ENCODE measurements at places on chromosomes 1 and 21.

DNA sequence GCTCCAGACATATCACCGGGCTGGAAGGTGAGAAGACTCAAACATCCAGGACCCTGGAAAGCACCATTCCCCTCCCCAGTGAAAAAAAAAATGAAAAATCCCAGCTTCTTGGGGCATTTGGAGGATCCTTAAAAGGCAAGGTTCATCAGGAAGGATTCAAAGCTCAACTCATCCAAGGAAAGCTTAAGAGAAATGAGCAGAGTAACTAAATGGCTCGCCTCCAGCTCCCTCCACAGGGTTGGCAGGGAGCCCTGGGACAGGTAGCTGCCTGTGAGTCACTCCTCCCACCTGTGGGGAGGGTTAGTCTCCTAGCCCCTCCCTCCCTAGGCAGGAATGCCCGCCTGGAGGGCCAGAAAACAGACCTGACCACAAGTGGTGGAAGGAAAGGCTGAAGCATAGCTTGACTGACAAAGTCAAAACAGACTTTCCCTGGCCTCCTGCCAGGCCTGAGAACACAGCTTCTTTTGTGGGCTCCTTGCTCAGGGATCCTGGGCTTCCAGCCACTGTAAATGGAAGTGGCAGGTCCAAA, 712 bp upstream of the LAMB3 start:
- peak; percentile 49 for DNase-seq

GRCh38 chr21:29250636-29251035, 48.1 kb upstream of the BACH1 start:
- no peak for DNase-seq

GRCh38 chr1:91744953-91745639, 140.9 kb downstream of the TGFBR3 start:
- no peak for DNase-seq

DNA sequence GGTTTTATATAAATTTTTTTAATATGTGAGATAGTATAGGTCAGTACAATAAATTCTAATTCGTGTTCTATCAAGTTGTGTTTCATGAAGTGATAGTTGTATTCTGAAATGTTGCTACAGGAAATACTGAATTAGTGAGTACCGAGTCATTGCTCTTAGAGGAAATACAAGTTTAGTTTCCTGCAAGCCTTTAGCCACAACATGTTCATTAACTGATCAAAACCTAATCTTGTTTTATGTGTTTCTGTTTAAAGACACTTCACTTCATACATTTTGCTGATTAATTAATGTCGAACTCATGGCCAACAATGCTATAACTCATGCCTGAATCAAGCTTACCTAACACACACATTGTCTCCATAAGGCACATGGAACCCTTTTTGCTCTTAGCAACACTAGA, 43.6 kb downstream of the LRRC7 start:
- no peak for DNase-seq

GRCh38 chr1:47439819-47440598, 2.2 kb downstream of the FOXD2 start:
- no peak for DNase-seq

DNA sequence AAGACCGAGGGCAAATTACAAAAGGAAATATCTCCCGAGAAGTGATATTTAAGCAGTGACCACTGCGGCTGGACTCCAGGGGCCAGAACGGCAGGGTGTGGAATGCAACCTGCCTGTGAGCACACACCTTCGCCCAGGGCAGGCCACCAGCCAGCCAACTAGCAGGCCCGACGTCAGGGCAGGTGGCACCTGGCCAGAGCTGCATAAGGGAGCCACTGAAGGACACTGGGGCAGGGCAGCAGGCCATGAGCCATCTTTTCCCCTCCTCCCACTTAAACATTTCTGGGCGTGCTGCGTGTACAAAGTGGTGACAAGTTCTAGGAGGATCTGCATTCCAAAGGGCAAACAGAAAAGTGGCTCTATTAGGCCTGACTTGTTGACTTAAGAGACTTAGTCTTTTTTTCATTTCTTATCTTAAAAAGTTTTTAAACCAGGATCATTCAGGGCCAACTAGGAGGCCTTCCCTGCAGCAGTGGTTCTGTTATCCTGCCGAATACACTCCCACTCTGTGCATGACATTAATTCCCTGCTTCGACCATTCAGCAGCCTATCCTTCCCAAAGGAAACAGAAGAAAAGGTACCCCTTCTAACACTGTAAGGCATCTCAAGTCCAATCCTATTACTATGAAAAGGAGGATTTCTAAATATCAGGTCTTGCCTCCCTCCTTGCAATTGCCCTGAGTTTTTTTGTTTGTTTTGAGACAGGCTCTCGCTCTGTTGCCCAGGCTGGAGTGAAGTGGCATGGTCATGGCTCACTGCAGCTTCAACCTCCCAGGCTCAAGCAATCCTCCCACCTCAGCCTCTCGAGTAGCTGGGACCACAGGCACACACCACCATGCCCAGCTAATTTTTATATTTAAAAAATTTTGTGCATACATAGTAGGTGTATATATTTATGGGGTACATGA, 96.3 kb downstream of the BCAR3 start:
- no peak for DNase-seq

DNA sequence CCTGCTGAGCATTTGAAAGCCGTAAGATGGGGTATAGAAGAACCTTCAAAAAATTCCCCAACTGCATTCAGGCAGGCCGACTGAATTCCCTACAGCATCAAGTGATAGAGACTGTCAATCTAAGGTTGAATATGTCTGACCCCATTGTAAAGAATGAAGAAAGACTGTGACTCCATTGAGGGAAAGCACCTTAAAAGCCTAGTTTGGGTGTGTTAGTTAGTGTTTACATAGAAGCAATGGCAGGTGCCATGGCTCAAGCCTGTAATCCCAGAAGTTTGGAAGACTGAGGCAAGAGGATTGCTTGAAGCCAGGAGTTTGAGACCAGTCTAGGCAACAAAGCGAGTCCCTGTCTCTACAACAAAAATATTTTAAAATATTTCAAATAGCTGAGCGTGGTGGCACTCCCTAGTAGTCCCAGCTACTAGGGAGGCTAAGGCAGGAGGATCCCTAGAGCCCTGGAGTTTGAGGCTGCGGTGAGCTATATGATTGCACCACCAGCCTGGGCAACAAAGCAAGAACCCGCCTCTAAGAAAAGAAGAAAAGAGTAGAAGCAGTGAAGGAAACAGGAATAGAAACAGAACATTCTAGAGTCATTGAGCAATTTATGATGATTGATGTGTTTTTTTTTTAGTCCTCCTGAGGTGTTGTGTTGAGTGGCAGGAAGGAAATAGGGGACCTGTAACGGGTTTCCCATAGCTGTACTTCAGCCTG, 15.4 kb downstream of the POLR3GL start:
- DNase-seq = no peak

DNA sequence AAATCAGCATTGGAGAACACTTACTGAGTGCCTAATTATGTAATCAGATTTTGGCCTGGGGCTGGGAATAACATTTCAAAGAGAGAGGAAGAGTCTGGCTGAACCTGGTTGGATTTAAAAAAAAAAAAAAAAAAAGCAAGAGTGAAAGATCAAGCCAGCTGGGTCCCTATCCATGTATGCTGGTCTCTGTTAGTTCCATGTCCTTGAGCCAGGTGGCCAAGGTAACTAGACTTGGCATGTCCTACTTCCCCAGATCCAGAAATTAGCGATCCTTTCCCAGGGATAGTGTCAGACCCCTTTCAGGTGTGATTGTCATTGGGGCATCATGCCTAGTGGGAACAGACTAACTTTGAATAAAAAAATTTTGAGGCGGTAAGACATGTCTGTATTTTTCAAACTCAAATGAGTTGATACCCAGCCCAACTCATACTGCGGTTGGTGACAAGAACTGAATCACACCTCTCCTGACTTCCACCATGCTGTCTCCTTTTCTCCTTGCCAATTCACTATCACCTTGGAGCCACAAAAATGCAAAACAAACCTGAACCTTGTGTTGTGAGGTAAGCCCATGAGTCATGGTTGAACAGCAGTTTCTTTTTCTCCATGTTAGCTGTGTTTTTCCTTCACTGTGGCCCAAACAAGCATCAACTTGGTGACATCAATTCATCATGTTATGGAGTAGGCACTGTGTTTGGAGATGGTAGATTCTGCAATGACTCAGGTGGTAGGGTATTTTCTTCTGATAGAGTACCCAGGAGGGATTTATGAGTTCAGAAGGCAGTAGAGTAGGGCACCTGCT, 24.5 kb upstream of the PPP2R5A start:
- DNase-seq = no peak

DNA sequence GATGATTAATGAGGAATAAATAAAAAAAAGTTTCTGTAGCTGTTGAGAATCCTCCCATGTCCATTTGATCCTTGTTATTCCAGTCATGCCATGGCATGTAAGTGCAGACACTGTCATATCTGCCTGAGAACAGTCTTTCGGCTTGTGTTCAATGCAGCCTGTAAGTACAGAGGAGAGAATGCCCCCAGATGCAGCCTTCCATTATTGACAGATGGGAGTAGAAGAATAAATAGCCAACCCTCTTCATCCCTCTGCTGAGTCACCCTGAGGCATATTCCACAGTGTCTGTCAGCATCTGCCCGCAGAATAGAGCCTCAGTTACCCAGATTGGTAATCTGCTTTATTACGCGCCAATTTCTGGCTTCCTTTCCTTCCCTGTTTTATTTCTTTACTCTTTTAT, 139.4 kb downstream of the LRRC7 start:
- no peak for DNase-seq

DNA sequence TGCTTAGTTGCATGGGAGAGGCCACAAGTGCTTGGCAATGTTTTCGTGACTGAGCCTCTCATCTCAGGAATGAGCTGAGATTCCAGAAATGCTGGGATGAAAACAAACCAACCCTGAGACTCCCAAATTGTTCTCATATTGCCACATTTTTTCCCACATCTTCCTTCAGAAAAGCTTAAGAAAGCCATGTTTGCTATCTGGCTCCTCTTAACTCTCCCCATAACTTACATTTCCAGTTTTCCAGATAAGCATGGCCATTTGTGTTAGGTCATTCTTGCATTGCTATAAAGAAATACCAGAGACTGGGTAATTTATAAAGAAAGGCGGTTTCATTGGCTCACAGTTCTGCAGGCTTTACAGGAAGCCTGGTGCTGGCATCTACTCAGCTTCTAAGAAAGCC, 17.2 kb downstream of the DSCAM start:
- no peak for DNase-seq

DNA sequence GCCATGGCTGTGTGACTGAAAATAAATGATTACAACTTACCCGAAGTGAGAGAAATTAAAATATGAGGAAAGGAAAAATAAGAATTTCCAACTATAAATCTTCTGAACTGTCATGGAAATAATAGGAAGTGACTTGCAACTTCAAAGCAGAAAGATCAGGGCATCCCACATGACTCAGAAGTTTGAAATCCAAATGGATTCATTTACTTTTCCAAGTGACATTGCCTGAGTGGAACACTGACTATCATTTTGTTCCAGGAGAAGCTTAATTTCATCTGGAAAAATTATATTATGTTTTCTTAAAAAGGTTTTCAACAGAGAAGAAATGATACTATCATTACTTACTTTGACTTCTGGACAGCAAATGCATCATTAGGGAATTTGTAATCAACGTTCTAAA, 110.8 kb downstream of the GREM2 start:
- no peak for DNase-seq

- no peak for DNase-seq
Measured at GRCh38 chr21:41431788-41432548, 5.9 kb downstream of the MX1 start.

- DNase-seq = no peak
Measured at GRCh38 chr1:205615789-205616188, 16.0 kb downstream of the ELK4 start.

DNA sequence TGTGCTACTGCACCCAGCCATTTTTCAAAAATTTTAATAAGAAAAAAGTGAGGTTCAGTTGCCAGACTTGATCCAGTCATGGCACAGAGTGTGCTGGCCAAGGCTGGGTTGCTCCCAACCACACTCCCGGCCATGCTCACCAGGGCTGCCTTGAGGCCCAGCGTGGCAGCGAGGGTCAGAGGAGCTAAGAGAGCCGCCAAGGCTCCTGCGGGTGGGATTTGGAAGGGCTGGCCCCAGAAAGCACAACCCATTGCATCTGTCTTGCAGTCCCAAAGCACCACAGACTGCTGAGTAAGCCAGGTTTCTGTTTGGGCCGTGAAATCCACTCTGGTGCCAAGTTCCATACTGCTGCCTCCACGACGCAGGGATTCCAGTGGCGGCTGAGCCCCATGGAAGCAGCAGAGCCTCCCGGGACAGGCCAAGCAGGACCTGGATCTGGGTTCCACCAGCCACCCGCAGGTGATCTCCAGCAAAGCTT, 22.6 kb downstream of the ZBTB17 start:
- no peak for DNase-seq

DNA sequence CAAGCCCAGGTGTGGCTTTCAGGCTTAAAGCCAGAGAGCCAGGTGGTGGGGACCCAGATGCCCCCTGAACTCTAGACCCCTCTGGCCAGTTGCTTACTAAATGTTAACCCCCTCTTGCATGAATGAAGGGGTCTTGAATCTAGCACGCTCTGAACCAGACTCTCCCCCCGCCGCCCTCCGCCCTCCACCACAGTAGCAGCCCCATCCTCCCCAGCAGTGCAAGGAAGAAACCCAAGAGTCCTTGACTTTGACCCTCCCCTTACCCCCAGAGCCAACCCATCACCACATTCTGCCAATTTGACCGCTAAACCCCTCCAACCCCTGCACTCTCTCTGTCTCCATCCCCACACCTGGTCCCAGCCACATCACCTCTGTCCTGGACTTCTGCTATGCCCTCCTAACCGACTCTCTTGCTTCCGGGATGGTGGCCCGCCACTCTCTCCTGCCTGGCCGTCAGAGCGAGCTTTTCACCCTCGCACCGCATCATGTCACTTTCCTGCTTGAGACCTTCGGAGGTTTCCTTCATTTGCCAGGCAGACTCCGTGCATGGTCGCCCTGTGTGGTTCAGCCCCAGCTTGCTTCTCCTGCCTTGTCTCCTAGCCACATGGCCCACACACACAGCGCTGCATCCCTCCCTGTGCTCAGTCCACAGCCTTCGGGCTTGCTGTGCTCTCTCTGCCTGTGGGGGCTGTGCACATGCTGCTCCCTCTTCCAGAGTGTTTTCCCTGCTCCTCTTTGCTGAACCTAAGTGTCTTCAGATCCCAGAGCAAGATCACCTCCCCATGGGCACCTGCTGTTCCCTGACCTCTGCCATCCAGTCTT, 113.4 kb downstream of the HUNK start:
- DNase-seq = no peak

DNA sequence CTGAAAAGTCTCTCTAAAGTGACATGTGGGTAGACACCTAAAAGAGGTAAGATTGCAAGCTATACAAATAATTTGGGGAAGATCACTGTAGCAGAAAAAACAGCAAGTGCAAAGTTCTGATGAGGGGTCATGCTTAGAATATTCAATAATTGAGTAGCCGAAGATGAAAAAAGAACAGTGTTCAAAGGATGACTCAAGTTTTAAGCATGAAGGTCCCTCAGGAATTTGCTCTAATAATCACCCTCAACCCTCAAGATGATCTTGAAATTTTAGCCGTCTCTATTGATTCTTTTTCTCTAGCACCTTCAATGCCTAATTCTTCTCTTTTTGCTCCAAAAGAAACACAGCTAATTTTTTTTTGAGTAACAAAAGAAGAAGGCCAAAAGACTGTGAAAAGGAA, 190.6 kb upstream of the ZNHIT6 start:
- no peak for DNase-seq

- no peak for DNase-seq
Measured at GRCh38 chr1:9413877-9414213, 121.2 kb downstream of the SPSB1 start.

- DNase-seq = no peak
Measured at GRCh38 chr1:218496561-218496960, 151.4 kb downstream of the TGFB2 start.
